ELR (cell line): ENCODE measurements at places on chromosomes 12 and 14.
A peak's percentile ranks its signal among the peaks of the same experiment; 100 is the strongest.

GRCh38 chr12:20232931-20233675 lies 135.2 kb upstream of the PDE3A start:
- no peak for DNase-seq

- DNase-seq, result no peak
Measured at GRCh38 chr12:46509135-46509534, 136.6 kb upstream of the SLC38A2 start.

GRCh38 chr14:46686652-46687051 lies 35.1 kb upstream of the RPL10L start:
- no peak for DNase-seq

DNA sequence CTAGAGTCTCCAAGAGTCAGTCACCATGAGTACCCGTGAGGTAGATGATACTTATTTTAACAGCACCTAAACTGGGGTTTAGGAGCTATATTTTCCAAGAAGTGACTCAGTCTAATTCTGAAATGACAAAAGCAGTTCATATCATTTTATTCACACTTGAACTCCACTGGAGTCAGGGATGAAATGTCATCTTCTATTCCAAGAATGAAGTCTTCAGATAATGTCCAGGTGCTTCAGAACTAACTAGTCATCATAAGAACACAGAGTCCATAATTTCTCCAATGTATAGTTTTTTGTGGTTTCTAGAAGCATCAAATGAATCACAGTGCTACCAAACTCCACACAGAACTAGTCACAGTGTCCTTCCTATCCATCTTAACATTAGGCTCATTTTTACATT lies 13.3 kb downstream of the DNM1L start:
- DNase-seq, result peak; percentile 15

- DNase-seq, result peak; percentile 38
Measured at GRCh38 chr14:71692496-71692895, 239.7 kb upstream of the RGS6 start.

GRCh38 chr12:67804168-67804567 lies 155.6 kb downstream of the DYRK2 start:
- DNase-seq, result no peak

DNA sequence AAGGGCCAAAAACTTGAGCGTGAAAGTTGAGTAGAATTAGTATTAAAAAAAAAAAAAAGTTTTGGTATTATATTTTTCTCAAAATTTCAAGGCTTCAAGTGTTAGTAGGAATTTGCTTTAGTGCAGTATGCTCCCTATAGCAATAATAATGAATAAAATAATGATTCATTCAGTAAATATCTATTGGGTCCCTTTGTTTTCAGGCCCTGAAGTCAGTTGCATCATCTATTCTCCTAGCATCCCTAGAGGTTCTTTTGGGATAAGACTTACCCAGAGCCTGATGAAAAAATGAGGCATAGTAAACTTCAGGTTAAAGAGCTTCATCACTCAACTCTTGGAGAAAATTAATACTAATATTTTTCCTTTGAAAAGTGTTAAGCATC lies 1.1 kb downstream of the KMT5A start:
- DNase-seq, result peak; percentile 82

DNA sequence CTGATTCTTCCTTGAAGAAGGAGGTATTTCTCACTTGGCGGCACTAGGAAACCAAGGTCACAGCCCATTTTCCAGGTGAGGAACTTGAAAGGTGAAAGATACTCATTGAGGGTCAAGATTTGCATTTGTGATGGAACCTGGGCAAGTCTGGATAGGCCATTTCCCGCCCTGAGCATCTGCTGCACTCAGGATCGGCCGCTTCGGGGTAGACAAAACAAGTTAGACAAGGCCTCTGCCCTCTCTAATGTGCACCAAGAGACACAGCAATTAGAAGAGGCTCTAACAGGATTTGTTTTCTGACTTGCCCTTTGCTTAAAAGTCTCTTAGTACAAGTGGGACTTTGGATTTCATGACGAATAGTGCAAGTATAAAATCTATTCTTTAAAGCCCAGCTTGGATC lies 167.2 kb downstream of the KTN1 start:
- DNase-seq, result no peak

DNA sequence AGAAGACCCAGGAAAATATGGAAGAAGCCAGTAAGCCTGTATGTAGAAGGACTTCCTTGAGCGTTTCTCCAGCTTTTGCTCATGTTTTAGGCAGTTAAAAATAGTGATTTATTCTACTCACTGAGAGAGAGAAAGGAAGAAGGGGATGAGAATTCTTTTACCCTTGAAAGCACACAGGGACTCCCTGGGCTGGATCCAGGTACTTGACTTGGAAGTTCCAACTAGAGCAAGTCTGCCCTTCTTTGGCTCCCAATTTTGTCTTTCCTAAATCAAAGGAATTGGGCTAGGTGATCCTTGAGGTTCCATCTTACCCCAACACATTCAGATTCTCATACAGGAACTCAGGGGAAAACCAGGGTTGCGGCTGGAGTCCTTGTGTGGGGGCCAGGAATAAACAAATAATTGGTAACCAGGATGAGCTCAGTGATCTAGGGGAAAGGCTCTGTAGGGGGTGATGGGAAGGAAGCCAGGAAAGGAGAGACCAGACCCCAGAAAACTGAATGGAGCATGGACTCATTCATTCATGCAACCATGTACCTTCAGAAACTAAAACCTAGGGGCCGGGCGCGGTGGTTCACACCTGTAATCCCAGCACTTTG lies 11.5 kb upstream of the ITGA5 start:
- DNase-seq, result no peak

GRCh38 chr14:55927028-55927427 lies 191.2 kb upstream of the PELI2 start:
- no peak for DNase-seq

DNA sequence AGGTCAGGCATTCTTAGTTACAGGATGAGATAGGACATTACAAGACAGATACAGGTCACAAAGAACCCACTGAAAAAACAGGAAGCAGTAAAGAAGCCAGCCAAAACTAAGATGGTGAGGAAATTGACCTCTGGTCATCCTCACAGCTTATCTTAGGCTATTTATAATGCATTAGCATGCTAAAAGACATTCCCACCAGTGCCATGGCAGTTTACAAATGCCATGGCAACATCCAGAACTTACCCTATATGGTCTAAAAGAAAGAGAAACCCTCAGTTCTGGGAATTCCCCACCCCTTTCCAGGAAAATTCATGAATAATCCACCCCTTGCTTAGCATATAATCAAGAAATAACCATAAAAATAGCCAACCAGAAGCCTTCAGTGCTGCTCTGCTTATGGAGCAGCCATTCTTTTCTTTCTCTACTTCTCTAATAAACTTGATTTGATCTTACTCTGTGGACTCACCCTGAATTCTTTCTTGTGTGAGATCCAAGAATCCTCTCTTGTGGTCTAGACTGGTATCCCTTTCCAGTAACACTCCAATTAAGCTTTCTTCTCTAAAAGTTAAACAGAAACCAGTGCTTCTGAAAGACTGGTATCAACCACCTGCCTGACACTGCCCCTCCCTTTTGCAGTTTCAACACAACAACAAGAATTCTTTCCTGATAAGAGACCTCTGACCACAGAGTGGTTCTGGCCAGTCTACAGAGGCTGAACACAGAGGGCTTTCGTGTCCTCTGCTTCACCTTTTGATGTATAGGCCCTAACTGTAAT lies 86.9 kb downstream of the BCAT1 start:
- no peak for DNase-seq

- DNase-seq, result no peak
Measured at GRCh38 chr12:125070112-125070511, 4.9 kb downstream of the AACS start.

GRCh38 chr12:96106137-96106536 lies 70.8 kb upstream of the LTA4H start:
- no peak for DNase-seq

DNA sequence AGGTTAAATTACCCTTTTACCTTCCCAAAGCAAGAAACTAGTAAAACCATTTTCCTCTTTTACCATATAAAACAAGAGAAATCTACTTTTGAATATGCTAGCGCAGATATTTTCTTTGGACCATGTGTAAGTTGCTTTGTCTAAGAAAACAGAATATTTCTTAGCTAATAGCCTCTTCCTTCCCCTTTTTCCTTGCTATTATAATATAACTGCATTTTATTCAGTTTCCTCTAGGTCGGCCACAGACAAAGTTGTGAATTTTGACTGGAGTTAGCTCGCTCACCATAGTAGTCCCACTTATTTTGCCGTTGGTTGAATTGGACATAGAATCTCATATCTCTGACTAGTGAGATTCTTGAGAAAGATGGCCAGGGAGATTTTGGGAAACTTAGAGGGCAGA lies 115.6 kb downstream of the PLEKHA5 start:
- DNase-seq, result no peak

- no peak for DNase-seq
Measured at GRCh38 chr12:67579662-67580003, 68.9 kb upstream of the DYRK2 start.

DNA sequence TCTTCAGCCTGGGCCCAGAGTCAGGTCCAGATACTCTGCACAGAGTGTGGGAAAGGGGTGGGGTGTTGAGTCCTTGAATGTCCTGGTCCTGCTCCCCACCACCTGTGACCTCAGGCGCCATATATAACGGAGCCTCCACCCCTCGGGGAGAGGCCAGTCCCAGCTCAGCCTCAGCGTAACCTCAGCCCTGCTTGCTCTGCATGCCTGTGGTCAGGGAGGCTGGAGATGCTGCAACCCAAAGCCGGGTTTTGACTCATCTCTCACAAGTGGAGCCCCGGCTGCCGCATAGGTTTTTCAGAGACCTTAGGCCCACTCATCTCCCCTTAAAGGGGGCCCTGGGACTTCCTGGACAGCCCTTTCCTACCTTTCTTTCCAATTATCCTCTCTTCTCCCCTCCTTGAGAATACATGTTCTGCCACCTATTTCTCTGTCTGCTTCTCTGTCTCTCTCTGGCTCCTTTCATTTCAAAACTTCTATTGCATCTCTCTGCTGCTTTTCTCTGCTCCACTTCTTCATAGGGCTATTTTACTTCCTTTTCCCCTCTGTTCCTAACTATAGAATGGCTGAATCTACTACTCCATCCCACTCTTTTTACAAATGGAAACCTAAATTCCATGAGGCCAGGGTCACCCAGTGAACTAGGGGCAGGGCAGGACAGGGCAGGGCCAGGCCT lies 1.2 kb downstream of the ITGB7 start:
- DNase-seq, result peak; percentile 92

- no peak for DNase-seq
Measured at GRCh38 chr14:21712036-21712435, 38.4 kb upstream of the OR4E1 start.

GRCh38 chr12:94133964-94134795 lies 14.2 kb upstream of the PLXNC1 start:
- DNase-seq, result peak; percentile 78

GRCh38 chr12:96255077-96255476 lies 60.9 kb downstream of the ELK3 start:
- peak; percentile 40 for DNase-seq

GRCh38 chr12:130286741-130287440 lies 50.8 kb upstream of the PIWIL1 start:
- no peak for DNase-seq

GRCh38 chr12:101039848-101040531 lies 170.0 kb downstream of the SLC5A8 start:
- no peak for DNase-seq

GRCh38 chr12:53453953-53454640 lies 2.2 kb downstream of the PCBP2 start:
- no peak for DNase-seq

- peak; percentile 72 for DNase-seq
Measured at GRCh38 chr14:52299692-52300278, 14.3 kb upstream of the PTGER2 start.

- DNase-seq, result no peak
Measured at GRCh38 chr14:33699300-33699983, 251.4 kb downstream of the EGLN3 start.

- no peak for DNase-seq
Measured at GRCh38 chr14:55302367-55303124, 31.3 kb downstream of the FBXO34 start.

- DNase-seq, result peak; percentile 58
Measured at GRCh38 chr12:52232674-52233461, at the start of gene KRT7. TSS of gene KRT7 (plus strand) at chr12:52233243. CDS start at chr12:52233297, 54 bp downstream.

DNA sequence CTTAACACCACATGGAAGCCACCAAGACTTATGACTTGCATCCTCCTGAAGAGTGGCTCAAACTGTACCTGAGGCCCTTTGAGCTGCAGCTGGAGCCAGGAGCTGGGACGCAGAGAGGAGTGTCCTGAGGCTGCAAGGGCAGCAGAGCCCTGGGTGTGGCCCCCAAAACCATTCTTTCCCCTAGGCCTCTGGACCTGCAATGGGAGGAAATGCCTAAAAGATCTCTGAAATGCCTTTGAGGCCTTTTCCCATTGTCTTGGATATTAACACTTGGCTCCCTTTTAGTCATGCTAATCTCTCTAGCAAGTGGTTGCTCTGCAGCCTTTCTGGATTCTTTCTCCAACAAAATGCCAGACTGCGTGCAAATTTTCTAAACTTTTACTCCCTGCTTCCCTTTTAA lies 156.1 kb downstream of the SLC38A4 start:
- no peak for DNase-seq

- DNase-seq, result peak; percentile 90
Measured at GRCh38 chr12:88580051-88580871, at the start of gene KITLG. TSS of gene KITLG (minus strand) at chr12:88580471. CDS start at chr12:88580278, 193 bp downstream.

GRCh38 chr12:109385339-109386058 lies 37.8 kb downstream of the MYO1H start:
- DNase-seq, result peak; percentile 66

GRCh38 chr14:56170877-56171422 lies 52.7 kb downstream of the PELI2 start:
- no peak for DNase-seq

GRCh38 chr14:93044121-93044520 lies 71.6 kb downstream of the ITPK1 start:
- DNase-seq, result no peak

DNA sequence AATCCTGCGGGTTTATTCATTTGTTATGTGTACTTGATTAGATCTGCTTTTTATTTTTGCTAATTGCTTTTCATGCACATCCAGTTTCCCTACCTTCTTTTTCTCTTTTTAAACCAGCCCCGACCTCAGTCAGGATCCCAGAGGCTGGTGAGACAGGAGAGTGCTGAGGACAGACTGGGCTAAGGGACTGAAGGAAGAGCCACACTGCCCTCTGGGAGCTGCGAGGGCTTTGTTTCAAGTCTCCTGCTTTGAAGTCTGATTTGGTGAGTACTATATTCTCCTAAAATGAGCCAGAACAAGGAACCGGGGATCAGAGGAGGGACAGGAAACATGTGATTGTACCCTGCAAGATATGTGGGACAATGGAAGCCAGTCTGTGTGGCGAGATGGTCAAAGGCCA lies 23.9 kb downstream of the PRICKLE1 start:
- DNase-seq, result no peak

GRCh38 chr12:60872850-60873713 lies 1277.3 kb downstream of the SLC16A7 start:
- DNase-seq, result no peak

DNA sequence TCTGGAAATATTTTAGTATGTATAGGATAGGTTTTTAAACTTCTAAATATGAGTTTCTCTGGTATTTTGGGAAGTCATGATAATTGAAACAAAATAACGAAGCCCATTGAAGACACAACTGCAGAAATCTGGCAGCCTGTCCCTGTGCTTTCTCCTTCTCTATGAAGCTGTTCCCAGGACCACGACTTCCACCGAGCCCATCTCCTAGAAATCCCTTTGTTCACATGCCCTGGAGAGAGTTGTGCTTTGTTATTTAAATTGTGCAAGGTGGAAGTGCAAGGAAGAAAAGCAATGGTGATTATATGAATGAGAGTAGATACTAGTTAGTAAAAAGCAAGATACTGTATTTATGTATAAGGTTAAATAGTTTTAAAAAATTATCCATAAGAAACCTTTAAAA lies 32.2 kb downstream of the STK38L start:
- DNase-seq, result no peak
